ENCODE measurements at places on chromosomes 6 and 20.
A peak's percentile ranks its signal among the peaks of the same experiment; 100 is the strongest.

GRCh38 chr6:94270091-94270948 is 851.0 kb upstream of the EPHA7 start:
- DNase-seq = no peak

DNA sequence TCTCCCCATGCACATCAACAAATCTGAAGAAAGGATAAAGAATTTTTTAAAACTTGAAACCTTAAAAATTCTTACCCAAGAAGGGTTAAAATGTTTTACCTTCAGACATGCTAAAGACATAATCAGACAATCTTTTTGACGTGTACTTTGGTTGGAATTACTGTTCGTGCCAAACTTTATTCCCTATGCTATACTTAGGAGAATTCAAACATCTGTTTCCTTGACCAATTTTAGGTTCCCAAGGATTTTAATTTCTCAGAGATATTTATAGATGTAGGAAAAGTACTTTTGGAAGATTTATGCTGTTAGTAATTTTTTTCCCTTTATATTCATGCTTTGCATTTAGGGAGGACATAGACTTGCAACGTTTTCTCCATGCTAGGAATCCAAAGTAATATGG is 108.4 kb downstream of the AFG1L start:
- DNase-seq = no peak

DNA sequence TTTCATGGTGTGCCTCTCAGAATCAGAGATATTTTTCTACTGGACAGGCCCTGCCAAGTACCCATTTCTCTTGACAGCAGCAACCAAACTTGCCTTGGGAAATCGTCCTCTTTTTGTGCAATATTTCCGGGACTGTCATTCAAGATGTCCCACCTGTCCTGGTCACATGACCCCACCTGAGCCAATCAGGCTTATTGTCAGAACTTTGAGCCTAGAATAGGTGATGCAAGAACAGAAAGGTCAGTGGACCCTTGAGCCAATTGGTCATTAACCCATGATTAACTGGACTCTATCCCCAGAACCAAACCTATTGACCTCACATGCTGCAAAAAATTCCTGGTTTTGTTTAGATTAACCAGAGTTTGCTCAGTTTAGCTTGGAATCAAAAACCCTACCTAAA is 108.3 kb upstream of the TOP1 start:
- DNase-seq = no peak

GRCh38 chr6:140623498-140623897 is 1249.0 kb upstream of the CITED2 start:
- DNase-seq = no peak

GRCh38 chr6:170456886-170457698 is 96.0 kb downstream of the PSMB1 start:
- DNase-seq = no peak

- DNase-seq = no peak
Measured at GRCh38 chr6:139588734-139589593, 214.5 kb upstream of the CITED2 start.

GRCh38 chr6:113626475-113626874 is 230.7 kb upstream of the MARCKS start:
- no peak for DNase-seq

- no peak for DNase-seq
Measured at GRCh38 chr6:46440141-46440540, 51.1 kb downstream of the RCAN2 start.

DNA sequence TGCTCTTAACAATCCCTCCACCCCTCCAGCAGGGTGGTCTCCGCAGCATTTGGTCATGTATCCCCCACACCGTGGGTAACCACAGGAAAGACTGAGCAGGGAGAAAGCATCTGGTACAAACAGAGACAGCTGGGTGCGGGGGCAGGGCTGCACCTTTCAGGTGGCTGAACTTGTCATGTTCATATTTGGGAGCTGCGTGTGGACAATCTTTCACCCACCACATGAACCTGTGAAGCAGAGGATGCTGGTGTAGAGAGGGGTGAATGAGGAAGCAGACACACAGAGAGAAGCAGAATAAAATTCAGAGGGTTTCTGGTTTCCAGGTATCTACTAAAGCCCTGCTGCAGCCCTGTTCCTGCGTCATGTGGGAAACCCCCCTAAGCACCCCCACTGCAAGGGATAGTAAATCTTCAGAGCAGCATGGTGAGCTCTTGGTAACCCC is 8.9 kb downstream of the GFOD1 start:
- DNase-seq = peak; percentile 44

Data from type B pancreatic cell (in vitro differentiated cells).